Dermis microvascular lymphatic vessel endothelial cell (primary cell): ENCODE measurements at places on chromosomes 12 and 14.

GRCh38 chr12:125280482-125281377, 215.5 kb downstream of the AACS start:
- DNase-seq = no peak

GRCh38 chr14:22998329-22999012, 11.5 kb downstream of the C14orf93 start:
- DNase-seq = no peak

GRCh38 chr14:68396461-68396860, 396.4 kb downstream of the ZFP36L1 start:
- no peak for DNase-seq

GRCh38 chr14:77158175-77158881, 16.7 kb upstream of the ZDHHC22 start:
- peak; percentile 29 for DNase-seq

DNA sequence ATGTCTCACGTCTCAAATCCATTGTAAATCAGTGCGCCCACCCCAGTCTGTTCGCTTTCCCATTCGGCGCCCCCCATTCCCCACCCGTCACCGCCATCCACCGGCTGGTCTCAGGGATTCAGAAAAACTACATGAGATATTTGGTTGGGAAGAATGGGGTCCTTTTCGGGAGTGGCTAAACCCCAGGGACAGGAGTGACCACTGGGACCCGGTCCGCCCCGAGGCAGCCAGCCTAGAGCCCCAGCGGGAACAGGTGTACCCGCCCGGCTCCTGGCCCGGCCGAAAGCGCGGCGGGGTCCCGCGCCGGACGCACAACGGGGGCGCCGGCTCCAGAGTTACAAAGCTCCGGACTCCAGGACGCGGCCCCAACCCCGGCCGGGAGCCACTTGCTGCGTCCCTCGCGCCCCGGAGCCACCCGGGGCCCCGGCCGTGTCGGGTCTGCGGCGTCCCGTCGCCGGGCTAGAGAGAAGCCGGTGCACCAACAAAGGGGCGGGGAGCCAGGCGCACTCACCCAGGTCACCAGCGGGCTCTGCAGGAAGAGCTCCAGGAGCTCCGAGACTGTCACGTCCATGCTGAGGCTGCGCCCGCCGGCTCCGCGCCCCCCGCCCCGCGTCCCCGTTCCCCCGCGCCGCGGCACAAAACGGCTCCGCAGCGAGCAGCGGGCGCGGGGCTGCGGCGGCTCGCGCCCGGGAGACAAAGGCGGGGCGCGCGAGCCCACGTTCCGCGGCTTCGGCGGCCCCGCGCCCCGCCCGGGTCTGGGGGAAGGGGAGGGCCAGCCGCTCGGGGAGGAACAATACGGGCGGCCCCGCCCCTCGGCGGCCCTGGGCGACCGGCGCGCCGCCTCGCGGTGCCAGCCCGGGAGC, at the start of gene CCDC88C:
CCDC88C (minus strand) TSS at position 701 of the 863 bp plus-strand sequence; CDS start at position 571, 130 bp downstream.
- DNase-seq = no peak

GRCh38 chr12:76422154-76422542, 73.9 kb upstream of the BBS10 start:
- no peak for DNase-seq

DNA sequence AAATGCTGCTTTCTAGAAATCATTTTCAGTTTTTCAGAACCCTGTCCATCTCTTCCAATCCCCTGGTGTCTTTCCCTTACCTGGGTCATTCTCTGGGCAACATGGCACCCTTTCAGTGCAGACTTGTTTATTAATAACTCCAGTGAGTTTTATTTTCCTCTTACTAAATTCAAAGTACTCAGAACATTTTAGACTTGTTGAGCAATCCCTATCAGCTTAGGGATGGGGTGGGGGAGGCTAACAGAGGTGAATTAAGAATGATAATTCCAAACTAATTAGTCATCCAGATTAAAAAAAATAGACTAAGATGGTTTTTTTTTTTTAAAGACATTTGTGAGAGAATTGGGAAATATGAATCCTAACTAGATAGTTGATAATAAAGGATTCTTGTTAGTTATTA, 10.7 kb downstream of the GPRC5A start:
- DNase-seq = no peak

- DNase-seq = no peak
These were observed 236.5 kb upstream of the PELI2 start for GRCh38 chr14:55881577-55882241.

DNA sequence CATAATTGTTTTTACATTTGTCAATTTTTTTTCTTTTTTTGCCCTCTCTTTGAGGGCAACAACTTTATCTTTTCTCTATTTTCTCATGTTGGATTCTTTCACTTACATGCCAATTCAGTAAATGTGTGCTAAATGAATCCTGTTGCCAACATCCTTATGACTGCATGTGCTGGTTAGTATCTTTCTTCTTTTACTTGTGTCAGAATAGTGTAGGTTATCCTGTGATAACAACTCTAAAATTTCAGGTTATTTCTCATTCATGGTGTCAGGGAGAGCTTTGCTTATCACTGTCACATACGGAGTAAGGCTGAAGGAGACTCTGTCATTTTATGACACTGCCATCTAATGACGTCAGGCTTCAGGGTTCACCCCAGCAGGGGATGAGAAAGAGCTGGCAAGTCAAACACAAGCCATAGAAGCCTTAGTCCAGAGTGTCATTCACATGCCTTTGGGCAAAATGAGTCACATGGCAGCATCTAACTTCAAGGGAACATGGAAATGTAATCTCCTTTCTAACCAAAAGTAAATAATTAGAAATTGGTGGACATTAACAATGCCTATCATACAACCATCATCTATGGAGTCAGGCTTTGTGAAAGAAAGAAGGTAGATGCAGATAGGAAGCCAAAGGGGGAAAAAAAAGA, 242.5 kb upstream of the ATP2B1 start:
- DNase-seq = no peak

- no peak for DNase-seq
These were observed 20.4 kb downstream of the BATF start for GRCh38 chr14:75542588-75543091.

- DNase-seq = no peak
These were observed 23.8 kb upstream of the PWP1 start for GRCh38 chr12:107661830-107662229.

GRCh38 chr12:3518902-3519301, 27.9 kb downstream of the PRMT8 start:
- DNase-seq = no peak

- DNase-seq = no peak
These were observed 17.2 kb upstream of the CACNA1C start for GRCh38 chr12:2035431-2036055.

DNA sequence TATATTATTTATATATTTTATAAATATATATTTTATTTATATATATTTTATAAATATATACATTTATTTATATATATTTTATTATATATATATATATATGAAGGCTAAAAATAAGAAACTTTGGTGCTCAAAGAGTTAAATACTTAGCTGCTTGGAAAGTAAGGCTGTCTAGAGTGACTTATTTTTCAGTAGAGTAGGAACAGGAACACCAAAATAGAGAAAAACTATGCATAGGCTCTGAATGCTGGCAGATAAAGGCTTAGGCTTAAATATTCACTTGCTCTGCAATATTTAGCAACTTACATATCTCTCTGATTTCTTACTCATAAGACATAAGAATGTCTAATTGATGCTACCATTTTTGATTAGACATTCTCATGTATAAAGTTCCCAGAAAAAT, 991.2 kb downstream of the VRK1 start:
- DNase-seq = no peak

DNA sequence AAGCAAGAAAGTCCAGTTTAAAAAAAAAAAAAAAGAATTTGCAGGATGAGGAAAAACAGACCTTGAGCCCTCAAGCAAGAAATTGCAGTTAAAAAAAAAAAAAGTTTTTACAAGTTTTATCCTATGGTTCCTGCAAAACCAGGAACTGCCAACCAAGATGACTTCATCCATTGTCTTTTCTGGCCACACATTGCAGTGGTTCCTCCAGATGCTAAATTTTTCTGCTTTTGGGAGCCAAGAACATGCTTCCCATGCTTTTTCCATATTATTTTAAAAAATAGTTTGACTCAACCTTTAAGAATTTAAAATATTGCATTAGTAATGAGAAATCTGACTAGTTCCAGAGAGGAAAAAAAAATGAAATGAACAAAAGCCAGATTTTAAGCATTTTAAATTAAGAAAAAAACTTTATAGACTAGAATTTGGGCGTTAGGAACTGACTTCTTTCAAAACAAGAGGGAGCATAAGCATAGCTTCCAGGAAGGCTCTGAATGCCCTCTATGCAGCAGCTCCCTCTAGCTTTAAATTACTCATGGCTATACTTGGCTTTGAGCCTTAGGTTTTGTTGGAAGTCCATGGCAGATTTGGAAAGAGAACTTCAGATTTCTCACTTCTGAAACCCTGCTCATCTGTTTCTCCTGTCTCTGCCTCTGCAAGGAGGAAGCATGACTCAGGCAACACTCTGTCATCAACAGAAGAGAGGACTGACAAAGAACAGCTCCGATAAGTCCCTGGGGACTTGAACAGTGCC, 124.5 kb downstream of the GPR65 start:
- no peak for DNase-seq

DNA sequence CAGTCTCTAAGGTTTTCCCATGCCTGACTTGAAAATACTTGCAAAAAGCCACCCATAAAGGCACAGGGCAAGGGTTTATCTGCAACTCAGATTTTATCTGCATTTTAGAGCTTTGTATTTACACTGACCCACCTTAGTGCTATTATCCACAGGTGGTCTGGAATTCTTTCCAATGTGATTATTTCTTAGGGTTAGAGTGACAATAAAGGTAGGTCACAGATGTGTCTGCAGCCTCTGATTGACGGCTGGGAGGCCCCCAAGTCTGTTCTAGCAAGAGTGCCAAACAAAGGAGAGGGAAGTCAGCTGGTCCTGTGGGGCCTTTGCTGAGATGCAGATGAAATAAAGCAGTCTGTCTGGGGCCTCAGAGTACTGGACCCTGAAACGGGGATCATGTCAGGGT, 64.0 kb downstream of the FRMD6 start:
- DNase-seq = no peak

DNA sequence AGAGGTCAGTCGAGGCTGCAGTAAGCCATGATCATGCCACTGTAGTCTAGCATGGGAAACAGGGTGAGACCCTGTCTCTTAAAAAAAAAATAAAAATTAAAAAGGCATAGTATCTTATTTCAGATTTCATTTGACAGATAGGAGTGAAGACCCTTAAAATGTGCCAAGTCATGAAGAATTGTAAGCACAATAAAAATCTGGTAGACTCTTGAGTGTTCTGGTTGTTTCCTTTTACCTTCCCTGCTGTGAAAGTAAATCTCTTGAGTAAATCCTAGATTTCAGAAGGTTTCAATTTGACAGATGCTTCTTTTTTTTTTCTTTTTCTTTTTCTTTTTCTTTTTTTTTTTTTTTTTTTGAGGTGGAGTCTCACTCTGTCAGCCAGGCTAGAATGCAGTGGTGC, 109.0 kb downstream of the ESR2 start:
- no peak for DNase-seq

DNA sequence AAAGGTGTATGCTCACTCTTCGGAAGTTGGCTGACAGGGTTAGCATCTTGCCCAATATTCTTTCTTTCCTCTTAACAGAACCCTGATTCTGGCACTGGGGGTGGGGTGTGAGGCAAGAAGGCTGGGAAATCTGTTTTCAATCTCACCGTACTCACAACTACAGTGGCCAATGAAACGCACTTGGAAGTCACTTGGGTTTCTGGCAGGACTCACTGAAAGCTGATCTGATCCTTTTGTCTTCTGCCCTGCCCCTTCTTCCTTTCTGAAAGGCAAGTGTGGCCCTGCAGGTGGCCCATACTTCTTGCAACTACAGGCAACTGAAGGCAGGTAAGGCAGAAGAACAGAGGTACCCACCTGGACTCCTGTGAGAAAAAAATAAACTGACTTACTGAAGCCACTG, 106.9 kb downstream of the STXBP6 start:
- no peak for DNase-seq

GRCh38 chr14:59175404-59175803, 13.1 kb upstream of the DAAM1 start:
- DNase-seq = no peak

DNA sequence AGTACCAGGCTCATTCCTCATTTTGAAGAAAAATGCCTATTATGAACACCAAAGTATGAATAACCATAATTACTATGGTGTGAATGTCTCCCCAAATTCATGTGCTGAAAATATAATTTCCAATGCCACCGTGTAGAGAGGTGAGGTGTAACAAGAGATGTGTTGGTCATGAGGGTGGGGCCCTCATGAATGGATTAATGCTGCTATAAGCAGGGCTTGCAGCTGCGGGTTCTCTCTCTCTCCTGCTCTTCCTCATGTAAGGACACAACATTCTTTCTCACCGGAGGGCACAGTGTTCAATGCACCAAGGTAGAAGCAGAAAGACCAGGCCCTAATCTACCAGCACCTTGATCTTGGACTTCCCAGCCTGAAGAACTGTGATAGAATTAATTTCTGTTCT, 70.0 kb downstream of the TMTC1 start:
- no peak for DNase-seq

GRCh38 chr12:130226771-130227170, 64.5 kb downstream of the FZD10 start:
- no peak for DNase-seq

- DNase-seq = no peak
These were observed 123.4 kb downstream of the FSCB start for GRCh38 chr14:44383636-44384035.

- DNase-seq = no peak
These were observed 72.2 kb downstream of the PITPNM2 start for GRCh38 chr12:123078531-123079155.

GRCh38 chr14:35687335-35687939, 121.7 kb downstream of the RALGAPA1 start:
- DNase-seq = peak; percentile 48

DNA sequence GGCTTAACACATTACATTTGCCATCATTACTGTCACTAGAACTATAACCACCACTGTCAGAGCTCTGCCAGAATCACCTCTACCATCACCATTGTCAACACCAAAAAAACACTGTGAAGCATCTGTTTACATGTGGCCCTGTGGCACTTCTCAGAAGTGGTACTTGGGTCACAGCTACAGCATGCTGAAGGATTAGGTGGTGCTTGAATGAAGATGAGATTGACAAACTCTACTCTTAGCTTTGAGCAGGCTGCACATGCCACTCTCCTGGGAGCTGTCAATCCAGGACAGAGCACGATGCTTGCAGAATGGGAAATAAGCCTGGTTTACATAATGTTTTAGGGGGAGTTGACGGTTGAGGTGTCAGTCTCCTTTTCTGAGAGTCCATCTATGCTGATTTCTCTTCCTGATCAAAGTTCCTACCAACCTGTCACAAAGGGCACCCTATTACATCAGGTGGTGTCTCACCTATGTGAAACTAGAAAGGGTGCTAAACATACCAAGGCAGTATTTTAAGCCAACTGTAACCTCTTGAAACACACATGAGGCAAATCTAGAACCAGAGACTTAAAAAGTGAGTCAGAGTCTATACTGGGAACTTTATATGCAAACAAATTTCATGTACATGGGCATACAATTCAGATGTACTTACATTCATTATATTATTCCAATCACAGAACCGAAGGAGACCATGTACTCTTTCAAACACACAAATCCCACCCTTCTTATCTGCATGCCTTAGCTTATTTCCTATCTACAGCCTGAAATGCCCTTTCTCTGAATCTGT, 258.7 kb downstream of the EMP1 start:
- DNase-seq = no peak
